ENCODE measurements at places on chromosomes 2 and 18.

DNA sequence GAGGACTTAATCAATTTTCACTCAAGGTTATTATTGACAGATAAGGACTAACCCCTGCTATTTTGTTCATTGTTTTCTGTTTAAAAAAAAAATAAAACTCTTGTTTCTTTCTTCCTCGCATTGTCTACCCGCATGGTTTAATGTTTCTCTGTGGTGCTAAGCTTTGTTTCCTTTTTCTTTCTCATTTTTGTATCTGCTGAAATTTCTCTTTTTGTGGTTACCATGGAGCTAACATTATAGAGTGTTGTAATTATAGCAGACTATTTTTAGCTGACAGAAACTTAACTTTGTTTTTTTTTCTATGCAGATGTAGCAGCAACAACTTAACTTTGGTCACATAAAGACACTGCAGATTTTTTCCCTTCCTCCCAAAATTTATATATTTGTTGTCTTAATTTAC, 43.1 kb upstream of the CHN1 start:
- no peak for DNase-seq

DNA sequence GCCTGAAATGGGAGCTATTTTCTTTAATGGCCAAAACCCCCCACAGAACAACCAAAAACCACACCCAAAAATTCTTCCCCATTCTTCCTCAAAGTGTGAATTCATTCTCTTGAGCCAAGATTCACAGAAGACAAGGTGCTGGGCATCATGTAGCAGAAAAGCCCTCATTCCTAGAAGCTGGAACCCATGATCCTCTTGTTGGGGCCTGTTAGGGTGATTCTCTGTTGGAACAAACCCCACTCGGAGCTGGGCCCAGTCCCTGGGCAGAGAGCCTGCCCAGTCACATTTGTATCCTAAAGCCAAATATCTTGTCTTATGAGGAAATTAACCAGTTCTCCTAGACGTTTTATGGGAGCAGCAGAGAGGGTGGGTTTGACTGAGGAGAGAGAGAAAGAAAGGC, 22.8 kb upstream of the VPS4B start:
- no peak for DNase-seq

DNA sequence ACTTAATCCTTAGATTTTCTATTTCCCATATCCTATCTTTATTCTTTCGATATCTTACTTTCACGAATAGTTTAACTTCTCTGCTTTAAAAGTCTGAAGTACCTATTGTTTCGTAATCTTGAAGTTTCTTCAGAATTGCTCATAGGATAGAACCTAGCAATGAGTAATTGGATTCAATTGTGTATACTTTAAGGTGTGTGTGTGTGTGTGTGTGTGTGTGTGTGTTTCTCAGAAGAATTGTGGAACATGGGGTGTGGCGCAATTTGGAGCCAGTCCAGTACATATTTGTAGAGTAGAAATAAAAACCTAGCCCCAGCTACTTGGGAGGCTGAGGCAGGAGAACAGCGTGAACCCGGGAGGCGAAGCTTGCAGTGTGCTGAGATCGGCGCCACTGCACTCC, 897.6 kb downstream of the BCL11A start:
- DNase-seq: no peak

DNA sequence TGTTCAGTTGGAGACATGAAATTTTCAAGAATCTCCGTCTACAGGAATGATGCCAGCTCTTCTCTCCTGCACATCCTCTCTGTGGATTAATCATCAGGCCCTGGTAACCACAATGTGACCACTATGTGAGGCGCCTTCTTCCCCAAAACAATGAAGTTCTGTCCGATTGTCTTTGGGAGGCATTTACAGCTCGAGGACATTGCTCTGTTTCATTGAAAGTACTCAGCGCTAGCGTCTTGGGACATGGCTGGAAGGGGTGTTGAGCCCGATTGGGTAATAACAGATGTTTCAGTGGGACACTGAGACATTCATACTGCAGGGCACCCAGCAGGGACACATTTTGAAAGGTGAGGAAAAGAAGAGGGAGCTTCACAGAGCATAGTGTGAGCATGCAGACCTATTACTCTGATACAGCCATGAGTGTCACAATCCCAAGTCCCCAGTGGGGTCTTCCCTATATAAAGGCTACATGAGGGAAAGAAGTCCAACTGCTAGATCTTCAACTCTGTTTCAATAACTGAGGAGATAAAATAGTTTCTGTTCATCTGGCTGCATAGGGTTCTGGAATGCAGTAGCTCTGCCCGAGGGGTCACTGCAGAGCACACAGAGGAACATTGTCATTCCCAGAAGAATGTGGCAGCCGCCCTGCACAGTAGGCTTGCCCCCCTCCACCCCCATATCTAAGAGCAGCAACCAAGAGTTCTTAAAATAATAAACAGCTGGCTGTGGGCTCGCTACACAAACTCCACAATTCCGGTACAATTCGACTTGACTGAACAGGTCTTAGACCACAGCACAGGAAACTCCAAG, 237.3 kb downstream of the OSR1 start:
- DNase-seq: peak; percentile 65
